ENCODE measurements at places on chromosomes 2 and 18.

- DNase-seq, result no peak
These were observed 437.7 kb downstream of the PTPRM start for GRCh38 chr18:8004792-8005191.

DNA sequence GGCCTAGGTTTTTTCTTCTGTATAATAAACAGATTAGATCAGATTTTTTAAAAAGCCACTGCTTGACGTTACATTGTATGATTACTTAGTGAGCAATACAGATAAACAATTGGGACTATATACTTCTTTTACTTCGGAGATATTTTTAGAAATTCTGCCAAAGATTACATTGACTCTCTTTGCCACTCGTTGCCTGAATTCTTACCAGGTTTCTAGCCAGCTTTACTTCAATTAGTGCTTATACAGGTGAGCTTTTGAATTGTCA lies 156.6 kb downstream of the HAUS1 start:
- DNase-seq, result no peak

DNA sequence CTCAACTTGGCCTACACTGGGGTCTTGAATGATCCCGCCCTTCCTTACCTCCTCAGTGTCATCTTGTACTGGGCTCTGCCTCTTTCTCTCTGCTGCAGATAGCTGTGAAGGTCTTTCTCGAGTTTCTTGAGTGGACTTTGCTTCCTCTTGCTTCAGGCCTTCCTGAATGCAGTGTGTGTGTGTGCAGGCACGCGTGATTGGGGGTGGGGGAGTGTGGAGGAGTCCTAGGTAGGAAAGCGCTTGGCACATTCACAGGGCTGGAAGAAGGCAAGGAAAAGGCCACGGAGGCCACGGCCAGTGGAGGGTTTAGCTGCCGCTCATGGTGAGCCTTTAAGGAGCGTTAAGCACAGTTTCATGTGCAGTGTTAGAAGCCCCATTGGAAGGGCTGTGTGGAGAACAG lies 5.5 kb downstream of the RALB start:
- no peak for DNase-seq

- no peak for DNase-seq
These were observed 60.0 kb upstream of the SPTBN1 start for GRCh38 chr2:54396107-54396506.

- DNase-seq, result no peak
These were observed 7.4 kb downstream of the TWIST2 start for GRCh38 chr2:238855299-238855698.

Data from mammary epithelial cell (primary cell).